ENCODE measurements at places on chromosomes 5 and 9. TPM values are rescaled to one million over a fixed set of nuclear protein-coding genes. Genes with fewer than 3 reads are reported as not detected.

The SPARC gene
- 273 TPM for total RNA-seq

The C9orf50 gene
- total RNA-seq = not detected

DNA sequence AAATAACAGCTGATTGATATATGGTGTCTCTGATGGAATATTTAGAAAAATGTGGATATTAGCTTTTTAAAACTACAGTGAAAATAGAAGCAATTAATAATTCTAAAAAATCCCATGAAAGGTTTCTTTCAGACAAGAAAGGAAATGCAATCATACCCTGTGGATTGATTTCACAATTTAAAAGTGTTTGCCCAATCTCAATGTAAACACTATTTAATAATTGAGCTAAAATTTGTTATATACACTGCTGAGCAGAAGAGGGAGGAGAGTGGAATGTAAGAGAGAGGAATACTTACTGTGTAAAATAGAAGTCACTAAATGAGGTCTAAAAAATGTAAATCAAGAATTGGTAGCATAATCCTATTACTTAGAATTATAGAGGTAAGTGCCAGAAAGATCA is 76.9 kb downstream of the FEM1C start:
- no peaks in the 10 kb centered on the region for H3K36me3 ChIP-seq
- no peak for DNase-seq
- H3K27me3 ChIP-seq = no peaks in the 10 kb centered on the region
- H3K27ac ChIP-seq = no peak overlapping the region

- no peak overlapping the region for H3K27ac ChIP-seq
- no peaks in the 10 kb centered on the region for H3K27me3 ChIP-seq
- H3K4me3 ChIP-seq = no peak overlapping the region
- no peaks in the 10 kb centered on the region for H3K36me3 ChIP-seq
- DNase-seq = no peak
Measured at GRCh38 chr5:131328536-131329285, 64.9 kb downstream of the CDC42SE2 start.

- no peak overlapping the region for H3K27ac ChIP-seq
- no peaks in the 10 kb centered on the region for H3K4me1 ChIP-seq
- peaks cover 11% of the 10 kb centered on the region for H3K36me3 ChIP-seq
Measured at GRCh38 chr9:101571114-101571513, 23.7 kb downstream of the PPP3R2 start.

DNA sequence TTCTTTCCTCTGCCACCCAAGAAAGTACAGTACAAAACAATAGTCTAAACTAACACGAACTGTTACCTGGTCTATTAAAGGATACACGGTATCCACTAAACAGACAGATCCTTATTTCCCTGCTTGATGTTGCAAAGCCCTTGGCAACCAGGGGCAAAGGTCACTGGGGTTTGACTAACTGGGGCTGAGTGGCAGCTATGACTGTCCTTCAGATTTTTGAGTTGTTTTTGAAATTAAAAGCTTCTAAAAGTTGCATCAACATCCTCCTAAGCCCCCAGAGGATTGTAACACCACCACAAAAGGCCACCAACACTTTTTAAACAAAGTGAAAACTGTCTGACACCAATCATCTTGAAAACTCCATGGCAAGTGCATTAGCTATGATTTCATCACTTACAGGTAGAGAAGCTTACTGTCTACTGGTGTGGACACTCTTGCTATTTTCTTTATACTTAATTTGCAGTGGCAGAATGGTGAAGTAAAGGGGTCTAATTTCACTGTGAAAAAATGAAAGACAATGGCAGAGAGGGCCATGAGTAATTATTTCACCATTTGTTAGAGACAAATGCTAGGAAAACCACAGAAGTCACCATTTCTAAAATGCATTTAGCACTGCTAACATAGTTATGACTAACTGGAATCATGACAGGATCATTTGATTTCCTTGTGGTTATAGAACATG is 292.4 kb downstream of the EFNA5 start:
- no peaks in the 10 kb centered on the region for H3K4me1 ChIP-seq
- H3K27ac ChIP-seq = no peak overlapping the region
- no peaks in the 10 kb centered on the region for H3K27me3 ChIP-seq
- DNase-seq = no peak
- no peak overlapping the region for H3K4me3 ChIP-seq
- H3K36me3 ChIP-seq = no peaks in the 10 kb centered on the region

DNA sequence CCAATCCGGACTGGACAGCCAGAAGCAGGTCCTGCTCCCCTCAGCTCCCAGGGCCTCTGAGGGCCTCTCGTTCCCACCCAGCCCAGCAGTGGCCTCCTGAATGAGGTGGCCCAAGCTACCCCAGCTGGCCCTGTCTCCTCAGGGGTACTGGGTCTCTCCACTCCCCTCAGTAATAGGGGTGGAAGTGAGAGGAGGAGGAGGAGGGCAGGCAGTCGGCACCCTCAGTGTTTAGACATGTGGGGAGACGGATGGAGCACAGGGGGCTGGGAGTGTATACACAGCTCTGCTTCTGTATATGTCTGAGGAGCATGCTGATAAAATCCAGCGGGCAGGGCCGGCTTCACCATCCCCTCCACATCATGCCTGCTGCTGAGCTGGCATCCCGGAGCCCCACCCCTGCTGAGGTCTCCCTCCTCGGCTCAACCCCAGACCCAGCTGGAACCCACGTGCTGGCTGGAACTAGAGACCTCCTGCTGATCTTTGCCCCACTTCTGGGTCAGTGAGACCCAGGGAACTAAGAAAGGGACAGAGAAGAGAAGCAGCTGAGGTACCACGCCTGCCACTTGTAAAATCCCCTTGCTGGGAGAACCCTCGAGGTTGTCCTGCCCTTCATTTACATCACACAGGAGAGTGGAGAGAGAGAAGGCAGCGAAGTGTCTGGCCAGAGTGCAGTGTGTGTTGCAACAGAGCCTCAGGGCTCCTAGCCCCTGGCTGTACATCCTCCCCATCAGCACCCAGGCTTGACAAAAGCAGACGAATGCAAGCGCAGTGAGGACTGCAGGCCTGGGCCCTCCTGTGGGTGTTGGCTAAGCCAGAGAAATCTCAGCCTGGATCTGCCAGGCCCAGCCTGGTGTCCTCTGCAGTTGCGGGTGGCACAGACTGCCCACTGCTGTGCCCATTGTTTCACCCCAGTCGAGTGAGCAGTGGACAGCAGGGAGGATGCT is 77.5 kb downstream of the PSD2 start:
- H3K4me3 ChIP-seq = no peak overlapping the region
- H3K27ac ChIP-seq = peak overlapping the region; percentile 49
- peaks cover 35% of the 10 kb centered on the region for H3K4me1 ChIP-seq
- no peaks in the 10 kb centered on the region for H3K36me3 ChIP-seq

The DRD1 gene
- total RNA-seq = not detected

The PRLR gene
- 13.3 TPM for total RNA-seq

DNA sequence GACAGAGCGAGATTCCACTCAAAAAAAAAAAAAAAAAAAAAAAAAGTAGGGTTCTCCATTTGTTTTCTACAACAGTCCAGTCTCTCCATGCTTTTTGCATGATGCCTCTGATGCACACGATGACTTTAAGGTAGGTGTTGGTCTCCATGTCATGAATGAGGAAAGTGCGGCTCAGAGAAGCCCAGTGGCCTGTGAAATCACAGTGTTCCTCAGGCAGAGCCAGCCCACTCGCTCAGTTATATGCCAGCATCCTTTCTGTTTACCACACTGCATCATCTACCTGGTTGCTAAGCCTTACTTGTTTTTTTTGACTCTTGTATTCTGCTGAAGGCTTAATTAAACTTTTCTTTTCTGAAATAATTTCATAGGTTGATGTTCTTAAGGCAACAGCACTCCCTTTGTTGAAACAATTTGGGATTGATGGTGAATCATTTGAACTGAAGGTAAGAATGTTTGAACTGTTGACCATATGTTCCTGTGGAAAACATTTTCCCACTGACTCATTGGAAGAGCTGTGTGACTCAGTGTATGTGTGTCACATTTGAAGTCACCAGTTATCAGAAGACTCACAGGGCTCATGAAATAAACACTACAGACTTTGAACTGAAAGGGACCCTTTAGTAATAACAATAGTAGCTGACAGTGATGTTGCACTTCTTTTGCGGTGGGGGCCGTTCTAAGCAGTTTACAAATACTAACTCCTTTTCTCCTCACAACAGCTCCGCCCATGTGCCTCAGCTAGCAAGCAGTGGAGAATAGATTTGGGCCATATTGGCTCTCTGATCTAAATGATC is 40.2 kb downstream of the RCL1 start:
- no peaks in the 10 kb centered on the region for H3K36me3 ChIP-seq
- no peak overlapping the region for H3K4me3 ChIP-seq
- no peak overlapping the region for H3K27ac ChIP-seq
- H3K4me1 ChIP-seq = no peaks in the 10 kb centered on the region

All from vagina (tissue), 2 donors.